Putamen (tissue), 1 donor: ENCODE measurements at places on chromosomes 11 and 22.
A peak's percentile ranks its signal among the peaks of the same experiment; 100 is the strongest.

GRCh38 chr11:68312117-68312779, at the start of gene LRP5:
LRP5 (plus strand) TSS chr11:68312591; CDS start chr11:68312715, 124 bp downstream.
- DNase-seq, result no peak

DNA sequence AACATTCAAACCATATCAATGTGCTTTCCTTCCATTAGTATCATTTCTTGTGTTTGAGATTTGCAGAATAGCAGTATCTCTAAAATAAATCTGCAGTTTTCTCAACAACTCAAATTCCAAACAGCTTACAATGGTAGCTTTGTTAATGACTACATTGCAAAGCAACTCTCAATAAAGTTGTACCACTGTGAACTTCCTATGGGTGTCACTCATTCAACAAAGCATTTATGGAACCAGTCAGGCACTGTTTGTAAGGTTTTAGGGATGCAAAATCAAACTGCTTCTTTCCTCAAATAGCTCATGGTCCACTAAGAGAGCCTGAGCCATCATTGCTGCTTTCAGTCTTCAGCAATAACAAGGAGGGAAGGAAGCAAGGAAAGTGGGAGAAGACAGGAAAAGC, 91.0 kb downstream of the CCDC83 start:
- peak; percentile 67 for DNase-seq

GRCh38 chr11:11148104-11148509, 204.9 kb downstream of the CSNK2A3 start:
- DNase-seq, result peak; percentile 53

DNA sequence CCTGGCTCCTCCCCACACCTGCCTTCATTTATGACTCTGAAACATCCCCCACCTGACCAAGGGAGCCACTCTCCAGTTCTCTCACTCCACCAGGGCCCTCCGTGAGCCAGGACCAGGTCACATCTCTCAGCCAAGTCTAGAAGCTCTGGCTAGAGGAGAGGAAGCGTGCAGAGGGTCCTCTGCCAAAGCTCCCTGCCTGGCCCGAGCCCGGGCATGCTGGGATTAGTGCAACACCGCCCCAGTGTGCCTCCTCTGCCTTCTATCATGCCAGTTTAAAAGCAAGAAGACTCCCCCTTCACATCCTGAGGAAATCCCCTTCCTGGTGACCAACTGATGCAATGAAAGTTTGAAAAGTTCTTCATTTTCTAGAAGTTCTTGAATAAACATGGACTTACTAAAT, 23.5 kb downstream of the TP53AIP1 start:
- DNase-seq, result no peak

DNA sequence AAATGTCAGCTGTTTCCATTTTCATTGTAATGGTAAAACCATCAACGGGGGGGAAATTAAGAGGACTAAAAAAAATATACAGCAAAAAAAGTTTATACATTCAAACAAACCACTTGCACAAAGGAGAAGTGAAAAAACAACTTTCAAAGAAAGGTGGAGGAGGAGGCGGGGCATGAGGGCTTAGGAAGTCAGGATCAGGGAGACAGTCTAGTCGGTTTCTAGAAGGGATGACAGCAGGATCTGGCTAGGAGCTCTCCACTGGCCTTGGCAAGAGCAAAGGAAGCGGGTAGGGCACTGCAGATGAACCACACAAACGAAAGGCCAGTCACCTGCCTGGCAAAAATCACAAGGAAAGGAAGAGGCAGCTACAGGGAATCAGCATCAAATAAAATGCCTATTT, 31.0 kb downstream of the NAP1L4 start:
- DNase-seq, result no peak

GRCh38 chr11:117313091-117313490, 3.0 kb downstream of the BACE1 start:
- no peak for DNase-seq

- peak; percentile 53 for DNase-seq
Measured at GRCh38 chr22:39003165-39003638, 10.9 kb upstream of the APOBEC3C start.

DNA sequence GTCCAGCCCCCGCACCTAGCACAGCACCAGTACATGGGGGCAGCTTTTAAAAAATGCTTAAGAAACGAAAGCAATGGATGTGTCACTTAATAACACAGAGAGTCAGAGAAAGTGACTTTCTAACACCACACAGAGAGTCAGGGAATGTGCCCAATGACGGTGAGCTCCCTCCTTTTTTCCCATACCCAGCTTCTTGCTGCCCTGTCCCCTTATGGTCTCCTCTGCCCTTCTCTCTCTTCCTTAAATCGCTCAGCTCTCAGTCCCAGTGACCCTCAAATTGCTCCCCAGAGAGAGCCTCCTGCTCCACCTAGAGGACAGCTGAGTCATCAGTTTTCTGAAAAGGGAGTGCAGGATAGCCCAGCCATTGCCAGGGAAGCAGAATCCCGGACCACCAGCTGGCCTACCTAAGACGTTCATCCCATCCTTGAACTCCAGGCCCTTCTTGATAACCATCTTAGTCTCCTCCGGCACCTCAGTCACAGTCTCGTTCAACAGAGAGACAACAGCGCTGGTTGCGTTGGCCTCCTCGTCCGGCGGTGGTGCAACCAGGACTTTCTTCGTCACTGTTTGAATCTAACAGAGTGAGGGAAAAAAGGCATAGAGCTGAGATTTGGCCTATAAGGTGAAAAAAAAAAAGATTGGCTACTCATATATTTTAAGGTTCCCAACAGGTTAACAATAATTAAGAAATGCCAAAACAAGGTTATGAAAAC, 113.5 kb downstream of the SLC1A2 start:
- no peak for DNase-seq

- no peak for DNase-seq
Measured at GRCh38 chr11:10283991-10284390, 10.0 kb downstream of the SBF2 start.

DNA sequence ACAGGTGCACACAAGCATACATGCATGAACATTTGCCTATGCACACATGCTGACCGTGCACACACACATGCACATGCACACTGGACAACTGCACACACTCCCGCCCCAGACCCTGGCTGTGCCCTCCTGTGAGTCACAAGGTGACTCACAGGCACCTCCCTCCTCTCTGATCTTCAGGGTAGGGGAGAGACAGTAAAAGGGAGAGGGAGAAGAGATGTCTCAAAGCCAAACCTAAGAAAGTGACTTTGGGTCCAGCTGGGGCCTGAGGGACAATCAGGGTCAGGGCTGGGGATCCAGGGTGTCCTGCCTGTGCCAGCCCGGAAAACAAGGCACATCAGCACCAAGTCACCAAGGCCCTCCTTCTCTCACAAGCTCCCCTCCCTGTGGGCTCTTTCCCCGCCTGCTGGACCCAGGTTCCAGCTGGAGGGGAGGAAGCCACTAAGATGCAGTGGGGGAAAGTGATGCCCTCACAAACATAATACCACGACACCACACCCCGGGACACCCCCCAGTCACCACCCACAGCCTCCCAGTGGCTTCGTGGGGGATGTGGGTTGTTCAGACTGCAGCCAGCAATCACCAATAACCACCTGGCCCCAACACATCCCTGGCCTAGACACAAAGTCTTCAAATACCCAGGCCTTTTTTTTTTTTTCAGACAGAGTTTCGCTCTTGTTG, 39.3 kb downstream of the PDGFB start:
- no peak for DNase-seq

DNA sequence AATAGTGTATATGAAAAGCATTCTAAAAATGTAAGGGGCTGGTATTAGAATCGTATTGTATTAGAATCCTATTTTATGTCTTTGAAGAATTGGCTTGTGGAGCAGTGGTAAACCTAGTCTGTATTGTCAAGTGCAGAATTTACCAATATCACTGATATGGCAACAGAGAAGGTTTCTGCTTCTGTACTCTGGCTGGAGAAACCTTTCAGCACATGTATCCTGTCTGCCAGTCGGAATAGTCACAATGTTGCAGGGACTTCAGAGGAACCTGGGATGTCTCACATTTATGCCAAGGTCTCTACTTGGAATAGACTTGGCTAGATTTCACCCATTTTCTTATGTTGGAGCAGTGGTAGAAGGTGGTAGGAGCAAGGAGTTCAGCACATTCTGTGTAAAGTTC, 4.4 kb downstream of the MTMR3 start:
- DNase-seq, result no peak
